ENCODE measurements at places on chromosomes 13 and 19. TPM values are rescaled to one million over a fixed set of nuclear protein-coding genes. Genes with fewer than 3 reads are reported as not detected.

ZNF253 gene
- total RNA-seq, result 7.3 TPM

CALR3 gene
- not detected for total RNA-seq

SYCN gene
- not detected for total RNA-seq

RASAL3 gene
- 1.3 TPM for total RNA-seq

SHANK1 gene
- total RNA-seq, result 0.15 TPM

PABPC3 gene
- total RNA-seq, result not detected

FXYD7 gene
- total RNA-seq, result not detected

RXFP2 gene
- total RNA-seq, result not detected

FXYD1 gene
- 140 TPM for total RNA-seq

SLC25A41 gene
- total RNA-seq, result not detected

POLR2I gene
- total RNA-seq, result 54.2 TPM

METTL21C gene
- total RNA-seq, result not detected
